ENCODE measurements at places on chromosomes 4 and X.

GRCh38 chrX:108557580-108557979 lies 117.9 kb downstream of the COL4A5 start:
- no peak for DNase-seq

DNA sequence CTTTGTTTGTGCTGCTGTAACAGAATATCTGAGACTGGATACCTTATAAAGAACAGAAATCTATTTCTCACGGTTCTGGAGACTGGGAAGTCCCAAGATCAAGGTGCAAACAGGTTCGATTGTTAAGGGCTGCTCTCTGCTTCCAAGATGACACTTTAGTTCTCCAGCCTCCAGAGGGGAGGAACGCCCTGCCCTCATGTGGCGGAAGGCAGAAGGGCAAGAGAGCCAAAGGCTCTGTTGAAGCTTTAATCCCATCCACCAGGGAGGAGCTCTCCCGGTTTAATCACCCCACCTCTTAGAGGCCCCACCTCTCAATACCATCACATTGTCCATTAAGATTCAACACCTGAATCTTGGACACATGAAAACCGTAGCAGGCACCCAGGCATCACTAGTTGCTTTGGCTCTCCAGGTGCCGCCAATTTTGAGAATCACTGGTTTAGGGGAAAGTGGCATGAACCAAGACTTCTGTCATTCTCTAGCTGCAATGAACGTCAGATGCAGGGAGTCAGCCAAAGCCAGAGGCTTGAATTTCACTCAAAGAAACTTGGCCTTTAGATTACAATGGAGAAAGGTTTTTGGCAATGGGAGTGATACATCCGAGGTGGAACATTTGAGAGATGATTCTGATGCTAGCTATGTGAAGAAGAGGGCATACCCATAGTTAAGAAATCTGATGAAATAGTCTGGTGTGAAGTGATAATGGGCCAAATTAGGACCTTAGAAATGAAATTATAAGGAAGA lies 15.7 kb downstream of the FHL1 start:
- DNase-seq = peak; percentile 39

DNA sequence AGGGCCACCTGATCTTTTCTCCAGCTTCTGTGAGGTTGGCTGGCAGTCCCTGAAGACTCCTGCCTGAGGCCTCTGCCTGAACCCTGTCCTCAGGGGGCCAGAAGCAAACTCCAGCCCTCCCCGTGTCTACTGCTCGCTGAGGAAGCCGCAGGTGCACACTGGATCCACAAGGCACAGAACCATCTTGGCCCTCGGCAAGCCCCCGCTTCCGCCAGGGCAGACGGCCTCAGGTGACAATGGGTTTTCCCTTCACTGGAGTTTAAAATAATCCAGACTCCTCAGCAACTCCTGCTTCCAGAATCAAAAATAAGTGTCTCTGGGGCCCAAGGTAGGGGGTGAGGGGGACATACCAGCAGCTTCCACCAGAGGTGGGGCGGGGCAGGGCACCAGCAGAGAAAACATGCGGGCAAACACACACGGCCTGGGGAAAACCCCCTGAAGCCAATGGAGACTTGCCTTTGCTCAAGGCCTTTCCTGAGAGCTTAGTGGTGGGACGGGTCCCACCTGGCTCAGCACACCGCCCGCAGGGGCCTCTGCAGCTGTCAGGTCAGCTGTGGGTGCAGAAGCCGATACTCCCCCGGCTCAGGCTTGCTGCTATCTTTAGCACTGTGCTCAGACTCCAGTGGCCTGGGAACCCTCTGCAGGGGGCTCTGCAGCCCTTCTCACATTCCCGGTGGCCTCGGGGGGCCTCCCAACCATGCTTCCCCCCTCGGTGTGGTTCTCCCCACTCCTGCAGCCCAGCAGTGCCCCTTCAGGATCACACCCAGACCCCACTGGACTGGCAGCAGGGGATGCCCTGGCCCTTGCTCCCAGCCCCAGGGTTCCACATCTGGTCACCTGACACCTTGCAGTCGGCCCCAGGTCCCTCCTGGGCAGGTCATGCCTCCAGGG lies 1.9 kb downstream of the MYL5 start:
- no peak for DNase-seq

DNA sequence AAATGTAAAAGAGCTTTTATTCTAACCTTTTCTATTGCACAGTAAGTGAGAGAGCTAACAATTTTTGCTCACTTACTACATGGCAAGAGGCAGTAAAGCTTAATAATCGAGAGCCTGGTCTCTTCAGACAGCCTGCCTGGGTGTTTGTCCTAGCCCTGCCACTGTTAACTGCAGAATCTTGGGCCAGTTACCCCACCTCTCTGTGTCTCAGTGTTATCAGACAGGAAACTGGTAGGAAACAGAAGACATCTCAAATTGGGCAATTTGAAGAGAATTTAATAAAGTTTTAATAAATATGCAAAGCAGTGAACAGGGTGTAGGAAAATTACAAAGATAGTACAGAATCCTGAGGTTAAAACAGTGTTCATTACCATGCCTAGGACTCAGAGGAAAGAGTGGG lies 13.4 kb downstream of the STAP1 start:
- DNase-seq = no peak

GRCh38 chrX:140724736-140725135 lies 15.2 kb downstream of the LINC00632 start:
- no peak for DNase-seq

DNA sequence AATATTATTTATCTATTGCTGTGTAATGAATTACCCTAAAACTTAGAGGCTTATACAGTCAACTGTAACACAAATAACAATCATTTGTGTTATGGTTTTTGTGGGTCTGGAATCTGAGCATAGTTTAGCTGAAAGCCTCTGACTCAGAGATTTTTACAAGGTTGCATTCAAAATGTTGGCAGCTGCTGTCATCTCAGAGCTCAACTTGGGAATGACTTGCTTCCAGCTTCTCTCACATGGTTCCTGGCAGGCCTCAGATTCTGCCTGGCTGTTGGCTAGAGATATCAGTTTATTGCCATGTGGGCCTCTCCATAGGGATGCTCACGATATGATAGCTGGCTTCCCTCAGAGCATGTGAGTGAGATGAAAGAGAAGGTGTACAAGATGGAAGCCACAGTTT lies 70.2 kb upstream of the BRWD3 start:
- DNase-seq = no peak

DNA sequence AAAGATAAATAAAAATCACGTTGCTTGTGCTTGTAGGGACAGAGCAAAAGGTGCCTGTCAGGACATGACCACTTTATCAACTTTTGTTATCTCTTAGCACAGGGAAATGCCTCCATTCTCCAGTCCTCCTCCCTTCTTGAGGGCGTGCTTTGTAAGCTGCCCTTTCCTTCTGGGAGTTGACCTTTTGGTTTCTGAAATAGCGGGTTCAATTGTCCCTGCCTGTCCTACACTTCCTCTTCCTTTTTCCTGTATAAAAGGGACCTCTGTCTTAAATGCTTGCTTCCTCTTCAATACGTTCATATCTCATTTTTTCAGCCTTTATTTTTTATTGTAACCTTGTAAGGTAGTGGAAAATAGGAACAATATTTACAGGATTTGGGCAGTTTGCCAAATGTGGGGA lies 153.5 kb downstream of the SH3BGRL start:
- no peak for DNase-seq

DNA sequence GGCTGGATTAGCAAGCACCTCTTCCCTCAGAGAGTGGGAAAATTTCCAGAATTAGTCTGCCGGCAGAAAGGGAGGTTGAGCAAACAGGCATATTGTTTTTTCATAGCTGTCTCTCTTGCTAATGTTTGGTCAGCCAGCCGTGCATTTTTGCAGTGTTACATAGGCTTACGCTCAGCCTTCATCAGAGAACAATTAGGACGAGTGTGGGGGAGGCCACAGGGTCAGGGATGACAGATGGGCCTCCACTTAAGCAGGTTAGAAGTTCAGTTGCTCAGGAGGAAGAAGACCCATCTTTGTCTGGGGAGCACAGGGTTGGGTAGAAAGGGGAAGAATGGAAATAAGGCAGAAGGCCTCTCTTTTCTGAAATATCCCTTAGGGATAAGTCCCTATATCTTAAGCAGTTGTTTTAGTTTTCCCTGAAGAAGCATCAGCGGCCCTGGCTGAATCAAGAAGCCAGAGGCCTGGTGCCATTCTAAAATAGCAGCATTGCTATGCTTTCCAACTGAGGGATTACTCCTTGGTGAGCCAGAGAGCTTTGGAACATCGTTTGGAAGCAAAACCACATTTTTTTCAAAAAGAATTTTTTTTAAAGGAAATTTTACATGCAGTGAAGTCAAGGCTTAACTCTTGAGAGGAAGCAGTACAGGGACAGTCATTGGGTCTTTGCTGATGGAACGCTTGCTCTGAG lies 118.8 kb downstream of the SMIM20 start:
- DNase-seq = no peak

GRCh38 chr4:153465140-153465539 lies 1.0 kb upstream of the TMEM131L start:
- no peak for DNase-seq

- no peak for DNase-seq
Observed at GRCh38 chr4:169841776-169842175, 84.0 kb upstream of the HPF1 start.

GRCh38 chrX:119488749-119489148 lies 20.5 kb downstream of the SLC25A5 start:
- DNase-seq = peak; percentile 67

GRCh38 chr4:83536362-83537272 lies 709 bp downstream of the GPAT3 start:
- peak; percentile 11 for DNase-seq

- DNase-seq = no peak
Observed at GRCh38 chr4:84496331-84496705, 2.8 kb downstream of the NKX6-1 start.

- DNase-seq = no peak
Observed at GRCh38 chr4:117479673-117480072, 394.3 kb upstream of the TRAM1L1 start.

- no peak for DNase-seq
Observed at GRCh38 chr4:55736605-55737183, 82.9 kb upstream of the EXOC1L start.

DNA sequence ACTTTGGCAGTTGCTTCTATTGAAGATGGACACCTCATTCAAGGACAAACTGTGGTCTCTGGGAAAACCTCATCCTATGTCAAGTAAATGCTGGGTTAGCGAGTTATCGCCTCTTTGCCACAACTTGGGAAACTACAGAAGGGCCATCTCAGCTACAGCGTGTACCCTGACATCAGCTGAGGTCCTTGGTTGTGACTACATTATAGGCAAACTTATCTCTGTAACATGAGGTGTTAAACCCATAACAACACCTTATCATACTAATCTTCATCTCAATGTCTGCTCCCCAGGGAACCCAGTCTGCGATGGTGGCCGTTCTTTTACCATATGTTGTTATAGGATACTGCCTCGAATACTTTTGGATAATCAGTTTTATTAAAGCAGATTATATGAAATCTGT lies 1862.7 kb downstream of the STIM2 start:
- DNase-seq = no peak

GRCh38 chr4:67080046-67080557 lies 465.2 kb downstream of the CENPC start:
- DNase-seq = no peak

- no peak for DNase-seq
Observed at GRCh38 chrX:53458082-53458481, 23.9 kb upstream of the HSD17B10 start.

DNA sequence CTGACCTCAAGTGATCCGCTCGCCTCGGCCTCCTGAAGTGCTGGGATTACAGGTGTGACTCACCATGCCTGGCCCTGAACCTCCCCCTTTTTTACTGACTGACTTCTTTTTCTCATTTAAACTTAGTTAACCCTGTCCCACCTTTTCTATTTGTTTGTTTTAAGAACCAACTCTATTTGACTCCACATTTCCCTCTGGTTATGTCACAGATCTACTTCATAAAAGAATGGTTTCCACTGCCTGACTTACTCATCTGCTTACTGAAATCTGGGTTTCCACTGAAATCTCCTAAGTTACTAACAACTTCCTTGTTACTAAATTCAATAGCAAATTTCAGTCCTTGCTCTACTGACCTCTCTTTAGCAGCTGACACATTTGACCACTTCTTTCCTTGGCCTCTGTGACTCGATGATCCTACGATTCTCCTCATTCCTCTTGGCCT lies 28.0 kb upstream of the NSUN7 start:
- no peak for DNase-seq

- DNase-seq = no peak
Observed at GRCh38 chrX:16970977-16971376, 24.5 kb downstream of the REPS2 start.

DNA sequence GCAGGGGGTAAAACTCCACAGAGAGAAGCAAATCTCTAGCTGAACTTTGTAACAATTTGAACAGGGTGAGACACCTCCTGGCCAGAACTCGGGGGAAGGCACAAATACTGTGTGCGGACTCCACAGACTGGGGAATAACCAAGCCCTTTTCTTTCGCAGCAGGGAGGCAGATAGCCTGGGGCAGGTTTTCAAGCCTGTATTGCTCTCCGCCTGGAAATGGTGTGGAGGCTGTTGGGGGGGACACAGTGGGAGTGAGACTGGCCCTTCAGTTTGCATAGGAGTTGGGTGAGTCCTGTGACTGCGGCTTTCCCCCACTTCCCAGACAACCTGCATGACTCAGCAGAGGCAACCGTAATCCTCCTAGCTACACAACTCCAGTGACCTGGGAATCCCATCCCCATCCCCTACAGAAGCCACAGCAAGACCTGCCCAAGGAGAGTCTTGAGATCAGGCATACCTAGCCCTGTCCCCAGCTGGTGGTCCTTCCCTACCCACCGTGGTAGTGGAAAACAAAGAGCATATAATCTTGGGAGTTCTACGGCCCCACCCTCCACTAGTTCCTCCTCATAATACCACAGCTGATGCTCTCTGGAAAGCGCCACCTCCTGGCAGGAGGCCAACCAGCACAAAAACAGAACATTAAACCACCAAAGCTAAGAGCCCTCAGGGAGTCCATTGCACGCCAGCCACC lies 12.9 kb upstream of the SMPX start:
- no peak for DNase-seq

DNA sequence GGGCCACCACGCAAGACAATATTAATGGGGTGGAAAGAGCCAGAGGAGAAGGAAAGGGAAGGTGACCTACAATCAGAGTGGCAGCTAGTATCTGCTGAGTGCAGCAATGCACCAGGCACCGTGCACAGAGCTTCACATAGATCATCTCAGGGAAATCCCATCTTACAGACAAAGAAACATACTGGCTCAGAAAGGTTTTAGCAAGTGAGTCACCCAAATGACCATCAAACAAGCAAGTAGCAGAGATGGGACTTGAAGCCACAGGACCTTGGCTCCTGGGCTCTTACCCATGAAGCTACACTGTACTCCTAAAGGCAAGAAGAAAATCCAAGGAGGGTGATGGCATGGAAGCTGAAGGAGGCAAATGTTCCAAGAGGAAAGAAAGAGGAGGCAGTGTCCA lies 6.8 kb downstream of the ANXA5 start:
- DNase-seq = no peak

GRCh38 chrX:51484616-51485015 lies 11.8 kb downstream of the NUDT11 start:
- no peak for DNase-seq

DNA sequence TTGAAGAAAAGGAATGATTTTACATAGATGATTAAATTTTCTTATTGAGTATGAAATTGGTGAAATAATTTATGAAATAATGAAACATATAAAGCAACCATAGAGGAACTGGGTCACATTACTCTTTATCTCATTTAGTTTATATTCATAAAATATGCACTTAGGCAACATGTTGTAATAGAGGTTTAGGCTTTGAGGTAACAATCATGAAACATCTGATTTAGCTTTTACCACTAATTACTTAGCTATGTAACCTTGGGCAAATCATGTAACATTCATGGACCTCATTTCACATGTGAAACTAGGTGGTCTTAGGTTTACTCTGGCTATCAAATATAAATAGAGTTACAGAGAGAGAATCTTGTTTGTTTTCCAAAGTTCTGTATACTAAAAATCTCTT lies 54.5 kb upstream of the SMARCA5 start:
- DNase-seq = no peak

GRCh38 chrX:53587795-53588420 lies 98.6 kb downstream of the HUWE1 start:
- no peak for DNase-seq
